Progenitor cell of endocrine pancreas (in vitro differentiated cells): ENCODE measurements at places on chromosomes 12 and 14. TPM values are rescaled to one million over a fixed set of nuclear protein-coding genes. Genes with fewer than 3 reads are reported as not detected.

DNA sequence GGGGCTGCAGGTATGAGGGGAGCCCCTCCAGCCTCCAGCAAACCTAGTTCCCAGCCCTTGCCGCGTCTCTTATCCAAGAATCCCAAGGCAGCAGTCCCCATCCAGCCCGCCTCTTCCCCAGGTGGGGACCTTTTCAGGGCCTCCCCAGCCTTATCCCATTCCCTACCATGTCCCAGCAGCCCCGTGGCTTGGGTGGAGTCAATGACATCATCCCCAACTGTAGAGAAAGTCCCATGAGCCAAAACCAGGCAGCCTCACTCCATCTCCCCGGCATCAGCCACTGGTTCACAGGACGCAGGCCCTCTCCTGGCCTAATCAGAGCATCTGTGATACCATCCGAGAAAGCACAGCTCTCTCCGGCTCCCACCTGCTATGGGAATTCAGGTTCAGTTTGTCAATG, 131.0 kb downstream of the NCOR2 start:
- H3K27me3 ChIP-seq, result no peaks in the 10 kb centered on the region
- H3K4me1 ChIP-seq, result peaks cover 4% of the 10 kb centered on the region
- peak overlapping the region; percentile 14 for H3K27ac ChIP-seq
- H3K4me3 ChIP-seq, result no peak overlapping the region
- peaks cover 5% of the 10 kb centered on the region for H3K36me3 ChIP-seq
- DNase-seq, result no peak

- no peak overlapping the region for H3K4me3 ChIP-seq
- H3K36me3 ChIP-seq, result peaks cover 6% of the 10 kb centered on the region
- H3K27me3 ChIP-seq, result no peaks in the 10 kb centered on the region
Observed at GRCh38 chr14:71487449-71487848, 444.8 kb upstream of the RGS6 start.

DNA sequence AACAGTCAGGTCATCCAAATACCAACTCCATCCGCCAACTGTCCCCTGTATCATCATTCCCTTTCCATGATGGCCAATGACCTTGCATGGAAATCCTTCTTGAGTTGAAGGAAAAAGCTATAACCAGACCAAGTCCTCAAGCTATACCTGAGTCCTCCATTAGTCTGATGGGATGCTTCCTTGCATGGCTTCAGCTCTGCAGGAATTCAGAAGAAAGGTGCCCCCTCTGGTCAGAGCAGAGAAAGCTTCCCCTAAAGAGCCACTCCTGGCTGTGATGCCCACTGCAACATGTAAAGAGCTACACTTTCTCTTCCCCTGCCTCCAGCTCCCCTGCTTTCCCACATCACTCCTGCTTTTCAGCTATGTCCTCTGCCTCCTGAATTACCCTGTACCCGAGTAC, 43.1 kb upstream of the FKBP4 start:
- H3K4me3 ChIP-seq, result no peak overlapping the region
- DNase-seq, result no peak
- no peak overlapping the region for H3K27ac ChIP-seq
- H3K36me3 ChIP-seq, result no peaks in the 10 kb centered on the region
- peaks cover 77% of the 10 kb centered on the region for H3K27me3 ChIP-seq

Gene CCDC196
- total RNA-seq, result not detected in 2 replicates

GRCh38 chr14:105419195-105420091, at the start of gene MTA1:
Gene MTA1, plus strand, starts transcription at chr14:105419827. Its CDS starts 209 bp downstream, at chr14:105420036.
- peak within 1 kb of the TSS; percentile 96 for H3K27ac ChIP-seq
- H3K27me3 ChIP-seq, result no peaks in the 10 kb centered on the region
- peak within 1 kb of the TSS; percentile 88 for H3K4me3 ChIP-seq
- no peak for DNase-seq
- H3K4me1 ChIP-seq, result peaks cover 16% of the 10 kb centered on the region

- H3K4me3 ChIP-seq, result no peak overlapping the region
- no peak overlapping the region for H3K27ac ChIP-seq
- no peaks in the 10 kb centered on the region for H3K36me3 ChIP-seq
- H3K27me3 ChIP-seq, result no peaks in the 10 kb centered on the region
- H3K4me1 ChIP-seq, result no peaks in the 10 kb centered on the region
- DNase-seq, result no peak
Observed at GRCh38 chr14:32372154-32372553, 43.1 kb downstream of the AKAP6 start.

Gene PYGL
- 12.0 and 15.3 TPM in 2 replicates for total RNA-seq

DNA sequence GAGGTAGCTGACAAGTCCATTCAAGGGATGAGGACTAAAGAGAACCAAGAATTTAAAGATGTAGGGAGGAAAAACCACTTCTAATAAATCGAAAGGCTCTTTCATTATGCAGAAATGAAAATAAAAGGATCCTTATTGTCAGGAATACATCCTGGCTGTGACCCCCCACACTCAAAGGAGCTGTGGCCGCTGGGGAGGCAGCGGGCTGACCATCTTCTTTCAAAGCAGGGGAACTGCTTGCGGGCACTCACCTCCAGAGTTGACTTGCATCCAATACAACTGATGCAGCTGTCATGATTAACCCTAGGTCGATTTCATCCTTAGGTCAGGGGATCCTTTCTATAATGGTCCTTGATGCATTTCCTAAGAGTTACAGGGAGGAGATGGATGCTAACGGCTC, 35.3 kb downstream of the TRAFD1 start:
- no peak overlapping the region for H3K27ac ChIP-seq
- no peak for DNase-seq
- no peaks in the 10 kb centered on the region for H3K4me1 ChIP-seq
- H3K4me3 ChIP-seq, result no peak overlapping the region
- peaks cover 57% of the 10 kb centered on the region for H3K36me3 ChIP-seq

DNA sequence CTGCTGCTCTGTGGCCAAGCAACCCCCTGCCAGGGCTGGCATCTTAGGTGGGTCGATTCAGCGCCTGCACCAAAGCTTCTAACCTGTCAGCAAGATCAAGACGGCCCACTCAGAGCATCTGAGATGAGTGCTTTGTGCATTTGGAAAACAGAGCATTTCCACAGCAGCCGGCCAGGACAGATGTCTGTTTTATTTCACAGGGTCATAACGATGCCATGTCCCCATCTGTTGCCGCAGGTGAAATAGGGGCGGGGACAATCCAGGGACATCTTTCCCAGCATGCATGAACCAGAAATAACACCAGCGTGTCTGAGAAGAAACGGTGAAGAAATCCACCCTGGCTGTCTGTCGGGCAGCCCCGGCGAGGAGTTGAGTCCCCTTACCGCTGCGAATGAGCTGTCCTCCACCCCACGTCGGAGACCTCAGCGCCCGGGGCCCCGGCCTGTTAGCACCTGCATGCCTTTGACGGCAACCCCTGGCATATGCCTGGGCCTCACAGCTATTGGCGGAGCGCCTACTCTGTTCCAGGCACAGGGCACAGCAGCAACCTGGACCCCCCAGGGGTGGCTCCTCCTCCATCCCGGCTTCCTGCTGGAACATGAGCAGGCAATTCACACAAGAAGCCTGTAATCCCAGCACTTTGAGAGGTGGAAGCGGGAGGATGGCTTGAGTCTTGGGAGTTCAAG, 30.6 kb upstream of the ULK1 start:
- DNase-seq, result no peak
- peaks cover 13% of the 10 kb centered on the region for H3K4me1 ChIP-seq
- no peak overlapping the region for H3K27ac ChIP-seq
- H3K4me3 ChIP-seq, result no peak overlapping the region

DNA sequence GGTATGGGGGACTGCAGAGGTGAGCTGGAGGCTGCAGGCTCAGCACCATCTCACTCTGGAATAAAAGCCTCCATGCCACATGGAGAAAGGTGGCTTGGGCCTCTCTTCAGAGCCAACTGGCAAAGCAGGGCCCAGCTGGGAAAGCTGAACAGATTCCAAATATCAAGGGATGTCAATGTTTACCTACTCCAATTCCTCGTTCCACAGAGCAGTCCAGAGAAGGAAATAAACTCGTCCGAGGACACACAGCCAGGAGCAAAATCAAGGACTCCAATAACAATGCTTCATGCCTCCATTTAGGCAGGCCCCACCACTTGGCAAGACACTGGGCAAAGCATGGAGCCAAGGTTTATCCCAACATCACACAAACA, 36.3 kb upstream of the PNMA1 start:
- no peaks in the 10 kb centered on the region for H3K36me3 ChIP-seq
- DNase-seq, result no peak
- H3K27me3 ChIP-seq, result no peaks in the 10 kb centered on the region
- H3K4me3 ChIP-seq, result no peak overlapping the region
- peaks cover 37% of the 10 kb centered on the region for H3K4me1 ChIP-seq

DNA sequence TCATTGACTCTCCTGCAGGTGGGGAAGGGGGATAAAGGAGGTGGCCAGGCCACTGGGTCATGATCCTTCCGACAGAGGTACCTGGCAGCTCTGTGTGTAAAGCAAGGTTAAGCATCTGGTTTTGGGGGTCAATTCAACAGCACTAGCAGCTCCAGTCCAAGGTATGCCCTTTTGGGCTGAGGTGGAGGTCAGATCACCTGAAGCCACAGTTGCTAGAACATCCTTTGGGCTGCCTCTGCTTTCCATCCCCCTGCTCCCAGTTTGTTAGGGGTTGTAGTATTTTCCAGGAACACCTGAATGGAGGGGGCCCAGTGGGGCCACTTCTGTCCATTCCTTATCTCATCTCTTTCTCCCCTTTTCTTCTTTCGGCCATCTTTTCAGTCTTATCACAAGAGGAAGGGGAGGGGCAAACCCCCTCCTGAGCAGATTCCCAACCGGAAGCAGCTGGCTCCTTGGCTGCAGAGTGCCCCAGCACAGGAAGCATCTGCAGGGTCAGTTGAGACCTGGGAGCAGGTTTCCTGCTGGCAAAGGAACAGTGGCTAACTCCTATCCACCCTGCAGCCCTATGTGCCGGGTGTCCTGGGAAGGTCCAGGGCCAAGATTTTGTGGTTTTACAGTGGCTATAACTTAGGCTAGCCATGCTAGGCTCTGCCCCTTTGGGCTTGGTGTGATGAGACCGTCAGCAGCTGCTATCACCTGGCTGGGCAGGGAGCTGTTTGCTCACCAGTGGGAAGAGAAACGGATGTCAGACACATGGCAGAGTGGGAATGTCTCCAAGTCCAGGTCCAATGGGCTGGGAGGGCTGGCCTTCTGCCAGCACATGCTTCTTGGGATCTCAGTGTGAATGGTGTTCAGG, 40.2 kb downstream of the SH2B3 start:
- no peak overlapping the region for H3K4me3 ChIP-seq
- no peaks in the 10 kb centered on the region for H3K27me3 ChIP-seq
- DNase-seq, result no peak
- peaks cover 14% of the 10 kb centered on the region for H3K36me3 ChIP-seq

DNA sequence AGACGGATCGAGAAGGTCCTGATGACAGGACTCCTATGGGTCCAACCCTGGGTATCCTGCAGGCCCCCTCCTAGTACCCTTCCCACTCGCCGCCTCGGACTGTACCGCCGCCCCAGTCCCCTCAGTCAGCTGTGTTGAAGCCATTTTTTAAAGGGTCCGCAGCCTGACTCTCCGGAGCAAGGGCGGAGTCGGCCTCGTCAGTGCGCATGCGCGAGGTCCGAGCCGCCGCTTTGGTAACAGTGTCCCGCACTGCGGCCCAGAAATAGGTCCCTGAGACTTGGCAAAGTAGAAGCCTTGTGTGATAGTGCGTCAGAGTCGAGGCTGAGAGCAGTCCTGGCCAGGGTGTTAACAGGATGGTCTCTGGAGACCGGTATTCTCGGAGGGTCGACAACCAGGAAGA, 769.0 kb upstream of the ALG10B start:
- H3K36me3 ChIP-seq, result peaks cover 6% of the 10 kb centered on the region
- H3K27ac ChIP-seq, result no peak overlapping the region

Gene RIN3
- 6.7 and 6.9 TPM in 2 replicates for total RNA-seq

Gene HPD
- not detected in 2 replicates for total RNA-seq

- H3K27me3 ChIP-seq, result no peaks in the 10 kb centered on the region
- no peak for DNase-seq
- H3K36me3 ChIP-seq, result no peaks in the 10 kb centered on the region
- H3K4me1 ChIP-seq, result no peaks in the 10 kb centered on the region
Observed at GRCh38 chr14:105600939-105601359, 74.6 kb downstream of the TMEM121 start.

DNA sequence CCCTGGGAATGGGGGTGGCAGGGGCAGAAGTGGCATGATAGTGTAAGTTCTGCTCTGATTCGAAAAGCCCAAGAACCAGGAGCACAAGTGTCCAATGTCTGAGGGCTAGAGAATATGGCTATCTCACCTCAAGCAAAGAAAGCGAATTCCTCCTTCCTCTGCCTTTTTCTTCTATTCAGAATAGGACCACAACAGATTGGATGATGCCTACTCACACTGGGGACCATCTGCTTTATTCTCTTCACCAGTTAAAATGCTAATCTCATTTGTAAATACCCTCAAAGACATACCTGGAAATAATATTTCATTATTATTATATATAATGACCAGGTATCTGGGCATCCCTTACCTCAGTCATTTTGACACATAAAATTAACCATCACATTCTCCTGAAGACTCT, 808.7 kb downstream of the NRXN3 start:
- H3K4me1 ChIP-seq, result no peaks in the 10 kb centered on the region
- no peak overlapping the region for H3K4me3 ChIP-seq
- H3K27me3 ChIP-seq, result peaks cover 3% of the 10 kb centered on the region
- DNase-seq, result no peak

Gene TPH2
- not detected in 2 replicates for total RNA-seq

- peaks cover 2% of the 10 kb centered on the region for H3K4me1 ChIP-seq
- H3K27ac ChIP-seq, result no peak overlapping the region
- H3K36me3 ChIP-seq, result no peaks in the 10 kb centered on the region
- no peak overlapping the region for H3K4me3 ChIP-seq
Observed at GRCh38 chr12:29043069-29043468, 106.0 kb upstream of the FAR2 start.

Gene GARIN6
- total RNA-seq, result not detected in 2 replicates

DNA sequence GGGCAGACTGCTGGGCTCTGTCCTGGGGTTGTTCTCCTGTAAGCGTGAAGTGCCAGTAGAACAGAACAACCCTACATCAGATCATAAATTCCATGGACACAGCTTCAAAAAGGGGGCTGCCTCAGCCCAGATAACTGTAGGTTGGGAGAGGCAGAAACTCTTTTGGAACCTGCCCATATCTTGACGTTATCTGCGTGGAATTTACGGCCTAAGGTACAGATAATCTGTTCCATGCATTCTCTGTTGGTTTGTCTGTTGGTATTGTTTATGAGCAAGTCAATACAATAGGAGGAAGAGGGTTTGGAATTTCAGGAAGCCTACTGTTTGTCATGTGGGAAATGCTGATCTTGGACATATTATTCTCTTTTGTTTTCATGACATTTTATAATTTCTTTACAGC, 36.7 kb downstream of the SLC25A47 start:
- peaks cover 36% of the 10 kb centered on the region for H3K36me3 ChIP-seq
- no peak overlapping the region for H3K4me3 ChIP-seq
- no peak overlapping the region for H3K27ac ChIP-seq
- no peaks in the 10 kb centered on the region for H3K4me1 ChIP-seq

- peaks cover 4% of the 10 kb centered on the region for H3K4me1 ChIP-seq
- peak overlapping the region; percentile 20 for H3K27ac ChIP-seq
- peaks cover 11% of the 10 kb centered on the region for H3K27me3 ChIP-seq
Observed at GRCh38 chr12:25689996-25690501, 137.0 kb upstream of the LMNTD1 start.

DNA sequence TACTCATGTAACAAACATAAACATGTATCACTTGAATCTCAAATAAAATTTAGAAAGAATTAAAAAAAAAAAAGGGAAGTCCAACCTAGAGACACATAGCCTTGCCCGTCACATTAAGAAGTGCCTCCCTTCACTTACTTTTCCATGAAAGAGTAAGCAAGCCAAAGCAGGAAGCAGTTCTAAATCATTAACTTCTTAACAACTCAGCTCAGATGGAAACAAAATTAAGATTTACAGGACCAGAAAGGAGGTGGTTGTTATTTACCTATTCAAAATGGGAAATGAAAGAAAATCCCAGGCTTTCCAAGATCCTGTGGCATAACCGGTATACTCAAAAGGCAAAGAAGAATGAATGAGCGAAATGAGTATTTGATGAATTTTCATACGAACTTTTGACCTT, 258.6 kb upstream of the DCN start:
- H3K4me3 ChIP-seq, result no peak overlapping the region
- H3K36me3 ChIP-seq, result no peaks in the 10 kb centered on the region
- no peak for DNase-seq
- no peaks in the 10 kb centered on the region for H3K27me3 ChIP-seq

Gene SAMD15
- 9.5 and 10.7 TPM in 2 replicates for total RNA-seq

Gene PKP2
- 102 and 103 TPM in 2 replicates for total RNA-seq
